ENCODE measurements at places on chromosomes 12 and 14.
A peak's percentile ranks its signal among the peaks of the same experiment; 100 is the strongest.

- DNase-seq, result no peak
These were observed 50.3 kb downstream of the VRK1 start for GRCh38 chr14:96847451-96847850.

DNA sequence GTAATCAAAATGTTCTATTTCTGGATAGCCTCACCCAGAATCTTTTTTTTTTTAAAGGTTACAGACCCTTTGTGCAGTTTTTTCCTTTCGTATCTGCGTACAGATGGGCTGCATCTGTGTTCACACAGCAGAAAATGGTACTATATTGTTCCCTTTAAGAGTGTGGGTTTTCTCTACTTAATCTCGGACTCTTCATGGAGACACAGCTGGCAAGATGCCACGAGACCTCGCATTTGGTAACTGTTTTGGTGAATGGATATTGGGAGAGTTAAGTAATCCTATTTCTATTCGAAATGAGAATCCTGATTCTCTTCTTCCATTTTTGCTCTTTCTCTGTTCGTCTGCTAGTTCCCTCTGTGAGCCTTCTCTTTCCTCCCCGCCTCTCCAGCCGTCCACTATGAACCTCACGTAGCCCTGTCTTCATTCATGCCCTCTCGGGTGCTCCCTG lies 85.7 kb downstream of the SAMD4A start:
- peak; percentile 25 for DNase-seq

GRCh38 chr14:32491416-32492016 lies 162.4 kb downstream of the AKAP6 start:
- DNase-seq, result no peak

DNA sequence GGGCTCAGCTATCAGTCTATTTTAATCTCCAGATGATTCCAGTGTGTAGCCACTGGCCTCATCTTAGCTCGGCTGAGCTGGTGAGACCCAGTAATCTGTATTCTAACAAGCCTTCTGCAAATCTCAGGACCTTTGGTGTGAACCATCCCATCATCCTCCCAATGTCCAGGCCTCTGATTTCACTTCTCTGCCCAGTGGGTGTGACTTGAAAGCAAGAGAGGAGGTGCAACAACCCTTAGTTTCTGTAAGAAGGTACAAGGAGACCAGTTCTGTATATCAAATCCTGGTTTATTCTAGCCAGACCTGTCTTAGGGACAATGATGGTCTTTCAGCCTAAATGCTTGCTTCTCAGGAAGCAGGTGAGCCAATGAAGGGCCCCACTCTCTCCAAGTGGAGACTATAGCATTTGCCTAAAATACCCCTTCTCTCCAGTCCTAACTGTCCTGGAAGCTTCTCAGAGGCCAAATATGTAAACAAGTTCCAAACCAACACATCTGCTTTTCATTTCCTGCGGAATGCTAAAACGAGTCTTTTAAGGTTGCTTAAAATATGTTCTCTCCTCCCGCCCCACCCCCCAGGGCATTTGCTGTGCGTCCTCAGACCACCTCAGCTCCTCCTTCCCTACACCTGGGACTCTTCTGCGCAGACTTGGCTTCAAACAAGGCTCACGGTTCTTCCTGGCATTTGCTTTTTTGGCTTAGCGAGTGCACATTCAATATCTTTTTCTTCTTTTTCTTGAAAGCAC lies 78.4 kb upstream of the FUT8 start:
- peak; percentile 78 for DNase-seq

DNA sequence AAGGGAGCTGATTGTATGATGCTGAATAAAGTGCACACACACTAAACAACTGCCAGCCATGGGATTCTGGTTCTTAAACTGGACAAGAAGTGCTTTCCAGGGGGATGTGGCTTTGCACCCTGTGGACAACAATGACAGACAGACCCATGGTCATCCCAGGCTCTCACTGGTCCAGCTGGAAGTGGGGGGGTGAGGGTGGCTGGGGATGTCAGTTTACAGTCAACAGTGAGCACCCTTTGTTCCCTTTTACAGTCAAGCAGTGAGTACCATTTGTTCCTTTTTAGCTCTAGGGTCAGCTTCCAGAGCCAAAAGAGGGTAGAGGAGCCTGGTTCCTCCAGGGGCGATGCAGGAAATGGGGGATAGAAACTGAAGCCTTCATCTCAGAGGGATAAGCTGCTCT lies 100.7 kb downstream of the SMOC1 start:
- no peak for DNase-seq

DNA sequence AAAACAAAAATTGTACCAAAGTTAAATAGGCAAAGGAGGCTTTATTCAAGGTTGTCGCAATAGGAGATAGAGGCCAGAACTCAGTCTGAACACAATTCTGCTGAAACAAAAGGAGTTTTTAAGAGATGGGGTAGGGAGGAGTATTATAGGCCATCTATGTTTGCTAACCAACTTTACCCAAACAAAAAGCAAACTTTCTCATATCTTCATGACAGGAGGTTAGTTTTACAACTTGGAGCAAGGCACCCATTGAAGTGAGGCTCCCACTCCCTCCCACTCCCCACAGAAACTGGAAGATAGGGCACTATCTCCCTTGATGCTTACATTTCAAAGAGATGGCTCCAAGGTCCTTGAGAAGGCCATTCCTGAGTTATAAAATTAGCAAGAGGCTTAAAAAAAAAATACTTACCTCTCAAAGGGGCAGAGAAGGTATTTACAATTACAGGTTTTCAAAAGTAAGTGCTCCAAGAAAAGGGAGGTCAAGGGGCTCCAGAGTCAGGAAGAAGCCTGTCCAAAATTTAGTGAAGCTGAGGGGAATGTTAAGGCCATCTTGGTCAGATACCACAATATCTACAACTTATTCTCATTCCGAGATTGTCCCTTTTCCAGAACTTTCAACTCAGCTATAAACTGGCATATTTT lies 84.4 kb upstream of the DHRS4 start:
- DNase-seq, result no peak

DNA sequence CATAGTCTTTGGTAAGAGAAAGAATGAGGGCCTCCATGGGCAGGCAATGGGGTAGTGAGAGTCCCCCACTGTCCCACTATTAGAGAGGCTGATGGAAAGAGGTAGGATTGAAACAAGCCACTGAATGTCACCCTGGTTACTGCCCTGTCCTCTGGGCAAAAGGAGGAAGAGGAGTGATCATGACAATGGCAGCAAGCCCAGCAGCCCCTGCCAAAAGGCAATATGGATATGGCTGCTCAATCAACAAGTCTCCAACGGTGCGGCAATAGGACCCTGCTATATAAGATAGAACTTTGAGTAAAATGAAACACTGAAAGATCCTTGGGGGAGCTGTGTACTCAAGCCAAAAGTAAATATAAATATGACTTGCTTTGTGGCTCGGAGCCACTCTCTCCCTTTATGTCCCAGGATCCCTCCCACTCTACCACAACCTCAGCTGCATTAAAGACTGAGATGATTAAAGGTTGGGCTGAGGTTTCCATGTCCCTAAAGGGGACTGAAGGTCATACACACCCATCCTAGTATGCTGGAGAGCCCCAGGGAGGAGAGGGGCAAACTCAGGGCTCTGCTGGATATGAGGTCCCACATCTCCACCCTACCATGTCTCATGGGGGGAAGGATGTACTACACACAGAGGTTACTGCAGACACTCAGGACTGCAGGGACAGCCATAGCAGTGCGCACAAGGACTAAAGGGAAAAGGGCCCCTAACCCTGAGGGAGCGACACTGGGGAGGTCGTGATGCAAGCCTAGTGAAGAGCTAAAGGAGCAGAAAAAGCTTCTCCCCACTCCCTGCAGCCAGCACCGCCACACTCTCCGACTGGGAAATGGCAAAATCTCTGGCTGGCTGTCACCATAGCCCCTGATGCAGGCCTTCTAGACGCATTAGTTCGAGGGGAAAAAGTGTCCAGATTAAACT lies 5.9 kb downstream of the POMT2 start:
- DNase-seq, result no peak

DNA sequence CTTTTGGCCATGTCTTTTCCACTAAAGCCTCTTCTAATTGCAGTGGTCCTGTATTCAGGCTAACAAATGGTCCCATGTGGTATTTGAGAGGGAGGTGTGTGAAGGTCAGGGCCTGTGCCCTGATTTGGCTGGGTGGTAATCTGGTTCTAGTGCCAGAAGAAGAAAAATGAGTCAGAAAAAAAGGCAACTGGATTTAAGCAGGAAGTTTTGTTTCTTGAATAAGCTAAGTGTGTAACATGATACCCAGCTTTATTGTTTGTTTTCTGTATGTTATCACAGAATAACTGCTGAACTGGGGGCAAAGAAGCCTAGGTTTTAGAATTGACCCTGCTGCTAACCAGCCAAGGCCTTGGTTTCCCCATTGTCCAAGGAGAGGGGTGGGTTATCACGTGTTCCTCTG lies 134.0 kb downstream of the ANO6 start:
- no peak for DNase-seq

- peak; percentile 7 for DNase-seq
These were observed 3.1 kb downstream of the CACNA2D4 start for GRCh38 chr12:1915082-1915968.

GRCh38 chr12:52601671-52602070 lies 408 bp upstream of the KRT72 start:
- DNase-seq, result no peak

GRCh38 chr12:124321040-124321481 lies 26.2 kb downstream of the RFLNA start:
- DNase-seq, result peak; percentile 88

DNA sequence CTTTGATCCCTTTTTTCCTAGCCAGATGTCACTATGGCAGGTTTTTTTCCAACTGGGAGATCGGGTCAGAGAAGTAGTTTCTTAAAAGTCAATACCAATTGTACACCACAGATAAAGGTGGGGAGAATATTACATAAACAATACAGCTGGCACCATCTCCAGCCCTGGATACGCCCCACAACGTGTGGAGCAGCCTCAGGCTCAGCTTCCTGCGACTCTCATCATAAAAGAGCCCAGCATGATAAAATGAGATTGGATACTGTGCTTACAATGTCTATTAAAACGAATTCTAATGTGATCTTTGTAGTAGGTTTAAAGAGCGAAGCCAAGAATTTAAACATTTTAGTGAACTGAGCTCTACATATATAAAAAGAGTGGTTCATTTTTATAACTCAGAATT lies 21.5 kb downstream of the EFCAB11 start:
- no peak for DNase-seq

GRCh38 chr14:63543826-63544406 lies 739 bp upstream of the PPP2R5E start:
- no peak for DNase-seq

- DNase-seq, result no peak
These were observed 469.5 kb downstream of the VRK1 start for GRCh38 chr14:97266653-97267052.

DNA sequence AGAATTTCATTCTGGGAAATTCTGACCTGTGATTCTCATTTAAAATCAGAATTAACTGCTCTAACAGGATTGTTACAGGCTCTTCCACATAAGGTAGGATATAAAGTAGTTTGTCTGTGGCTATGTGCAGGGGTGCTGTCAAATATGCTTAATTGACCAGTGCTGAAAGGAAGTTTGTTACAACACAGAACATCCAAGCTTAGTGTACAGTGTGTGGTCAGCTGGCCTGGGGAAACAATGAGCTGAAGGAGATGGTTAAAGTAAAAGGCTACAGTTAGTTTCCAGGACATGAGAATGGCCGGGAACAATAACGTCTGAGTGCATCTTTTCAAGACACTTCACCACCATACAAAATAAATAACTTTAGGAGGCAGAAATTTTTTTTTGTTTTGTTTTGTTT lies 68.0 kb downstream of the PKP2 start:
- DNase-seq, result no peak

DNA sequence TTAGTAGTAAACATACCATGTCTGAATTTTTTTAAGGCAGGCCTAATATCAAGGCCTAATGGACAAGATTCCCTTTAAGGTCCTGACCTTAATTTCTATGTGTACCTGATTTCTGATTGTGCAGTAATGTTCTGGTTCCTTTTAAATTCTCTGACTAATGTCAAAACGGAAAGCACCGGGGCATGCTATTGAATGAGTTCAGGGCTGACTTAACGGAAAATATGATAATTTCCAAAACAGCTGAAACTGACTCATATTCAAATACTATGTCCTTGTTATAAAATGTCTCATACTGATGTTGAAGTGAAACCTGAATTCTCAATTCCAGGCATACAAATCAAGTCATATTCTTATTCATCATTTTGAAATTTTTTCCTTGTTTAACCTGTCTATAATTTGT lies 6.7 kb downstream of the TAS2R43 start:
- no peak for DNase-seq

DNA sequence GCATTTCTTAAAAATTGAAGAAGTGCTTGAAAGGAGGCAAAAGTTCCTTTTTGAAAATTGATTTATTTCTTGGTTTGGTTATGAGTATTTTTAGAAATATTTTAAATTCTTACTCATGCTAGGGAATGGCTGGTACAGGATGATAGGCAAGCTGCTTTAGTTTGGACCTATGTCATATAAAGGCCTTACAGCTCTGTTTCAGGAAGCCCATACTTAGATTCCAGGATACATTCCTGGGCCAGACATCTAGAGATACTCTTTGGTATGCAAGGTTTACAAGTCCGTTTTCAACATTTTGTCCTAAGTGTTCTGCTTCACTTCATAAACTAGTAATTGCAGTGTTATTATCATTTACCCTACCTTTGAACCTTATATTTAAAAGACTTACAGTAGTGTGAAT lies 186.8 kb downstream of the FUT8 start:
- peak; percentile 8 for DNase-seq

DNA sequence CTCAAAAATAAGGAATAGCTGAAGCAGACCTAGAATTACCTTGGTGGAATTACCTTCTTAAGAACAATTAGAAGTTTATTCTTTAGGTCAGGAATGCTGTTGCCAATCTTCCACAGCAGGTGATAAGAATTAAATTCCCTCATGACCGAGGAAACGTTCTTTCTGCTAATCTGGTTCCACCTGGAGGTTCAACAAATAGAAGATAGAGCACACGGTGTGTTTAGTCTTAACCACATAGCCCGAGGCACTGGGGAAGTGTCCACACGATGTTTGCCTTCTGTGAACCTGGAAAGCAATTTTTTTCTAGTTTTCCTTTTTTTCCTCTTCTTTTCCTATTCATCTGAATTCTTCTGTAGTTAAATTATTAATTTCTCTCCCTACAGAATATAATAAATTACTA lies 906.9 kb downstream of the NRXN3 start:
- DNase-seq, result no peak

DNA sequence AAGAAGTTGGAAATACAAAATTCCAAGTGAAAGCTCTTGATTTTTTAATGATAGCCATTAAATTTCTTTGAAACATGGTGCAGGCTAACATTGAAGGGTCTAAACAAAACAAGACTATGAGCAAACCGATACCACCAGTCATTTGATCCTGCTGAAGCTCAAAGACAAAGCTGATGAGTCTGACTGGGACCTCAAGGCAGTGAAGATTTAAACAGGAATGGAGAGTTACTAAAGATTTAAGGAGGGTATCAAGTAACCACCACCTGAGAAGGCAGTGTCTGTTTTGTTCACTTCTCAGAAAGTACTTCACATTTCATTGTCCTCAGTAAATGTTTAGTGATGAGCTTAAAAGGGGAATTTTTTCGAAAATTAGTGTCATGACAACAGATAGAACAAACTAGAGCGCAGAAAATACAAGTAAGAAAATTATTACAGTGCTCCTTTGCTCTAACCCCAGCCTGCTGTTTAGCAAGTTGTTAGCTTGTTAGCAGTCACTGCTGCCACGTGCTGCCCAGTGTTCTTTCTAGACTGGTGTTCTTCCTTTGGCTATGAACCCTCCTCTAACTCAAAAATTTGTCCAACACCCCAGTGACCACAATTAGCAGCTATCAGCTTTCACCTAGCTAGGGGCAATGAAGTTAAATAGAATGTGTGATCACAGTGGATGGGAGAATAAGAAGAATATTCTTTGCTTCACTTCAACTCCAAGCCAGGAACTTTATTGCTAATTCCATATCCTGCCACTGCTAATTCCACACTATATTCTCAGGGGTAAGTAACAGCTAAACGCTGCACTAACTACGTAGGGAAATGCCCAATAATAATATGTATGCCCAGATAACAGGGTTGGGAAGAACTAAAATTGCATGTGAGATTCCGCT lies 41.1 kb downstream of the YAF2 start:
- no peak for DNase-seq

Data from AG20443 (cell line).